EH (cell line): ENCODE measurements at places on chromosomes 13 and 19.

- peak; percentile 82 for DNase-seq
These were observed 26.3 kb downstream of the STARD13 start for GRCh38 chr13:33259296-33259695.

DNA sequence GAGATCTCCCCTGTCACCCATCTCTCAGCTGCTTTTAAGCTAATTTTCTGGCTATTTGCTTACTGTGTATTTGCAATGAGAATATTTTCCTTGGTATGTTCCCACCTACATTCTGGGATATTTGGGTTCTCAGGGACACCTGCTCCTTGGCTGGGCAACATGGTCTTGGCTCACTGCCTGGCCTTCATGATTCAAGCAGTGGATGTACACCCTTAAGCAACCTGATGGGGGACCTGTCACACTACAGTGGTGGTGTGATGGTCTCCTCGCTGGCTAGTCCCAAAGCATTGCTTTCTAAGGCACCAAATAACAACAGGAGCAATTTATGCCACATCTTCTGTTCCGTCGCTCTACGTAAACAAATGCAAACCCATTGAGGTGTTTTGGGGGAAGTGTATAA is 35.3 kb upstream of the RFC3 start:
- DNase-seq = no peak

- no peak for DNase-seq
These were observed 1.1 kb downstream of the RUBCNL start for GRCh38 chr13:46385946-46386345.

GRCh38 chr19:20197747-20198146 is 30.7 kb downstream of the ZNF486 start:
- DNase-seq = no peak

GRCh38 chr13:48175185-48175584 is 57.8 kb upstream of the ITM2B start:
- DNase-seq = no peak
